Left ventricle myocardium inferior (tissue), 1 donor: ENCODE measurements at places on chromosomes 5 and 9.

DNA sequence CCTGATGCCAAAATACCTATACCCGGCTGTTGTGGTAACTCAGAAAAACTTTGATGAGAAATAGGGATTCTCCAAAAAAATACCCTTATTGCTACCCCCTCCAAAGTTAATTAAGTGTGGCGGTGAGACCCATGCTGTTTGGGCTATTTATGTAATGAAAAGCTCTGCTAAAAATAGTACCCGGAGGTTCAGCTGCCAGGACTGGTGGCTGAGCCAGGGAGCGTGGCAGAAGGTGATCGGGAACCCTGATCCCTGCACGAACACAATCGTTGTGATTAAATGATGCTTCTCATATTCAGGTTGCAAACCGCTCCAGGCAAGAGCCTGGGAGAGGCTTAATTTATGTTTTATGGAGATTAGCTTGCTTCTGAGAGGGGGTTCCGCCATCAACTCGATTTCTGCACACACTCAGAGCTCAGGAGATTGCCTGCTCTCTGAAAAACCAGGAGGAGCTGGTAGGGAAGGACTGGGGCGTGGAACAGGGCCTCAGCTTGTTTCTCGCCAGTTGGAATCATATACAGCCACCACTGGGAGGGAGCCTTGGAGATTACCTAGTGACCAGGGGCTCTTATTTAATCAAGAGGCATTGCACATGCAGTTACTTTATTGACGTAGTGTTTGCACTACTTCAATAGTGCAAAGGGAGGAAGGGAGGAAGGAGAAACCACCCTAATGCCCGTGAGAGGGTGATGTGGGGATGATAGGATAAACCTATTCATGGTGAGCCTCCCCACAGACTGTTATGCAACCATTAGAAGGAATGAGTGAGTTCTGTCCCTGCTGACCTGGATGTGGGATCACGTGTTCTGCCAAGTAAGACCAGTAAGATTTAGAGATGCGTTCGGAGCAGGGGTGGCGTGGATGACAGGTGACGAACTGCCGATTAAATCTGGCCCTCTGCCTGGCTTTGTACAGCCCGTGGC lies 23.4 kb downstream of the HRH2 start:
- no peak for DNase-seq

DNA sequence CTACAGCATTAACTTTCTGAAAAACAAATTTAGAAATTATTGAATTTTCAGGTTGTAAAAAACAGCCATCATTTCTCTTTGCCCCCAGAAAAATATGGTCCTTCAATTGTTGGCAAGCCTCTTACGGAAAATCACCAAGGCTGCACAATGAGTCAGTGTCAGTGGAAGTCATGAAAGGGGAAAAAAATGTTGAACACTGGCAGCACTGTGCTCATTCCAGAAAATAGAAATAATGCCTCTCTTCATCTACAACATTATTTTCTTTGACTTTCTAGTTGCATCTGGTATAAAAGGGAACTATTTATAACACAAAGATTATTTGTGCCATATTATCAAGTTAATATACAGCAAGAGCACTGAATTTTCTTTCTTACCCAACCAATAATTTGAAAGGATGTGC lies 26.7 kb upstream of the STK32A start:
- no peak for DNase-seq

DNA sequence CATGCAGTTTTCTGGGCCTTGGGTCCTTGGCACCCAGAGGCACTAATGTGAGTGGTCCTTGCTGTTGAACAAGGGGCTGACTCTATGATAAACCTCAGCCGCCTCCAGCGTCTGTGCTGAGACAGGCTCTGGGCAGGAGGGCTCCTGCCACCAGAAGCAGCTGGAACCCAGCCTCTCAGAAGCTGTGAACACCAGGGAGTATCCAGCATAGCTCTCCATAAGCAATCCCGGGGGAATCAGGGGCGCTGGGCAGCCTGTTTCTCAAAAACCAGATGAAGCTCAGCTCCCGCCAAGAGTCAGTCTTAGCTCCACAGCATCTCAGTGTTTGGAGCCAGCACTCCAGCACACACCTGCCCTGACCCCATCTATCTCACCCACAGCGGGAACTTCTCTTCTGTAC lies 170.2 kb downstream of the HSPA4 start:
- no peak for DNase-seq

DNA sequence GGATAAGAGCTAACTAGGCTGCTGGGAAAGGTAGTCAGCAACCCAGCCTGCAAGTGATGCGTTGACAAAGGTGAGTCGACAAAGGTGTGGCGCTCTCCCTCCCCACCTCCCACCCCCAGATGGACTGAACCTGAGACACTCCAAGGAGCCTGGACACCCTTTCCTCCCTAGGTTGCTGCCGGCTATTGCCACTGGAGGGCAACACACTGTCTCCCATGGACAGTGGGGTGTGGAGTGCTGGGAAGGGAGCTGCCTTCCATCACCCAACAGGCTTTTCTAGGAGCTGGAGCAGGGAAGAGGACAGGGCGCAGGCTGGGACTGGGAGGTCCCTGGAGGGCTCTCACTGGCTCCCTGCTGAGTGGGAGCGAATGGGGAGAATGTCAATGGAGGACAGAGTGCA lies 75.4 kb upstream of the ARAP3 start:
- no peak for DNase-seq

DNA sequence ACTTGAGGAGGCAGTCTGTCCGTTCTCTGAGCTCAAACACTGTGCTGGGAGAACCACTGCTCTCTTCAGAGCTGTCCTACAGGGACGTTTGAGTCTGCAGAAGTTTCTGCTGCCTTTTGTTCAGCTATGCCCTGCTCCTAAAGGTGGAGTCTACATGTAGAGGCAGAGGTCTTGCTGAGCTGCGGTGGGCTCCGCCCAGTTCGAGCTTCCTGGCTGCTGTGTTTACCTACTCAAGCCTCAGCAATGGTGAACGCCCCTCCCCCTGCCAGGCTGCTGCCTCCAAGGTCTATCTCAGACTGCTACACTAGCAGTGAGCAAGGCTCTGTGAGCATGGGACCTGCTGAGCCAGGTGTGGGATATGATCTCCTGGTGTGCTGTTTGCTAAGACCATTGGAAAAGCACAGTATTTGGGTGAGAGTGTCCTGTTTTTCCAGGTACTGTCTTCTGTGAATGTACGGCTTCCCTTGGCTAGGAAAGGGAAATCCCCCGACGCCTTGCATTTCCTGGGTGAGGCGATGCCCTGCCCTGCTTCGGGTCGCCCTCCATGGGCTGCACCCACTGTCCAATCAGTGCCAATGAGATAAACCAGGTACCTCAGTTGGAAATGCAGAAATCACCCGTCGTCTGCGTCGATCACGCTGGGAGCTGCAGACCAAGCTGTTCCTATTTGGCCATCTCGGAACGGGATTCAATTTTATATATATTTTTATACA lies 58.5 kb downstream of the CNTRL start:
- no peak for DNase-seq

- DNase-seq, result no peak
These were observed 6.3 kb upstream of the GARIN3 start for GRCh38 chr5:157172403-157172802.
